AG09309 (cell line): ENCODE measurements at places on chromosomes 7 and 10.

- DNase-seq, result no peak
These were observed 1110.6 kb downstream of the TYW1 start for GRCh38 chr7:68107261-68107660.

DNA sequence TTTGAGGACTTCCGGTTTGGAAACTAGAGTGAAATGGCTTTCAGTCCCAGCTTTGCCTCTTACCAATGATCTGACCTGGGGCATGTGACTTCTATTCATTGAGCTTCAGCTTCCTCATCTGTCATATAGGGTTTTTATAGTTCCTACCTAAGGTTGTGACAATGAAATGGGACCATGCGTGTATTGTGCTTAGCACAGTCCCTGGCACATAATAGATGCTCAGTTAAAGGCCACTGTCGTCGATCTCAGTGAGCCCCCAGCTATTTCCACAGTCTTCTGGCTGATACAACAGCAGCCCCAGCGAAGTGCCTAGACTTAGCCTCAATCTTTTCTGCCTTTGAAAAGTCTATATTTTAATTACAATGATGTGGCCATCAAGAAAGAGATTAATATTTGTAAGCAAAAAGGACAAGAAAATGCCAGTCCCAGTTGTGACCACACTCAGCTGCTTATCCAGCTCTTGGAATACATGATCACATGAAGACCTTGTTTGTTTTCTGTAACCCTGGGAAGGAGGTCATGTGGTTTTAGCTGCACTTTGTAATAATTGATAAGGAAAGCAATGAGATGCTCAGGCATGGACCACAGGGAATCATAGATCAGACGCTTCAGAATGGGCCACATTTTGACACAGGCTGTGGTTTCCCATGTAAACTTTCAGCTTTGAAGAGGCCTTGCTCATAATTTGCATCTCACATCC is 44.6 kb downstream of the VWA2 start:
- DNase-seq, result no peak

- DNase-seq, result no peak
These were observed 4.9 kb upstream of the KAT6B start for GRCh38 chr10:74821501-74821900.

DNA sequence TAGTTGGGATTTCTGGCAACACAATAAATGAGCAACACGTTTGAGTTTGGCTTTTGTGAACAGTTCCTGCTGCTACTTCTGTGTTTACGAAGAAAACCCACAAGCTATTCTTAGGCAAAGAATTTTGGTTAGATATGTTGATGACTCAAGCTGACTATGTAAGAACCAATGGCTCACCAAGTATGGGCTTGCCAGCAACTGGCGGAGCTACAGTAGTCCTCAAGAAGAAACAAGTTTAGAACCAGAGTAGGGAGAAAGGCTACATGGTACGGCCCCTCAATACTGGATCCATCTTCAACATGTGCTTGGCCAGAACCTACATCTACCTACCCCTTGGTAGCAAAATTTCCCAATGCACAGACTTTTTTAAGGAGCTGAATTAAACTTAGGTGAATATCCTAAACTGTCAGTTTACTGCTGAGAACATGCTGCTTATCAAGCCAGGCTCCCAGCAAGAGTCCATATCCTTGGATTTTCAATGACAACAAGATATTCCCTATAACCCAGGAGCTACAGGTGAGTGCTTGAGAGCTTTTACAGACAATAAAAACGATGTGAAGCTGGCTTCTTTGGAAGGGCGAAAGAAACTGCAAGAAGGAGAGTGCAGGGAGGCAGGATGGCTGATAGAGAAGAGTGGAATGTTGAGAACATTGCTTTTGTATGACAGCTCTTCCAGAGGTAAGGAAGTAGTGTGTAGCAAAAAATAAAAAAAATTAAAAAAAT is 74.3 kb upstream of the ASAH2 start:
- DNase-seq, result peak; percentile 91

DNA sequence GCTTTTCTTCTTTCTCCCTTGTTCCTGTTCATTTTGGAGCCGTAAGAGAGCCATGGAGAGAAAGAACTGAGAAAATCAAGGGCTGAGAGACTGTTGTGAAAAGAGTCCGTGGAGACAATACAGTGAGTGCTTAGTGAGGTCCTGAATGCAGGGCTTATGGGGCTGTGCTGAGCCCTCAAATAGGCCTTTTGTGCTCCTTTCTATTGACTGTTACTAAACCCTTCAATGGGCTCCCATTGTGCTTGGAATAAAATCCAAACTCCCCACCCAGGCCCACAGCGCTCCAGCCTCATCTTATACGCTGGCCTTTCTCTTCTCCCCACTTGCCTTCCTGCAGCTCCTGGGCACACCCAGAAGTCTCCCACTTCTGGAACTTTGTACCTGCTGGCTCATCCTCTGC is 243.1 kb upstream of the HABP2 start:
- DNase-seq, result no peak

GRCh38 chr10:100151723-100152300 is 34.0 kb downstream of the ERLIN1 start:
- DNase-seq, result no peak

DNA sequence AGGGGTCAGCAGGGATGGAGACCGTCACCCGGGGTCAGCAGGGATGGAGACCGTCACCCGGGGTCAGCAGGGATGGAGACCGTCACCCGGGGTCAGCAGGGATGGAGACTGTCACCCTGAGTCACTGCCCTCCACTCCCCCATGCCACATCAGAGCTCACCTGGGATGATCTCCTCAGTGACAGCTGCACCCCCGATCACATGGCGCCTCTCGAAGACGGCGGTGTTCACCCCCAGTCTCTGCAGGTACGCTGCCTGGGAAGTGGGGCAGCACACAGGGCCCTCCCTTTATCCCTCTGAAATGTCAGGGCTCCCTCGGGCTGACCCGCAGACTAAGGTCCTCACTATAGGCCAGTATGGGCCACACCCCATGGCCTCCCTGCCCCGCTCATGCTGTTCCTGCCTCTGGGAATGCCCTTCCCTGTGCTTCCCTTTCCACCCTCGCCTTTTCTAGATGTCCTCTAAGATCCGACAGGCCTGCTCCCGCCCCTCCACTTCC is 7.2 kb downstream of the PYROXD2 start:
- no peak for DNase-seq

DNA sequence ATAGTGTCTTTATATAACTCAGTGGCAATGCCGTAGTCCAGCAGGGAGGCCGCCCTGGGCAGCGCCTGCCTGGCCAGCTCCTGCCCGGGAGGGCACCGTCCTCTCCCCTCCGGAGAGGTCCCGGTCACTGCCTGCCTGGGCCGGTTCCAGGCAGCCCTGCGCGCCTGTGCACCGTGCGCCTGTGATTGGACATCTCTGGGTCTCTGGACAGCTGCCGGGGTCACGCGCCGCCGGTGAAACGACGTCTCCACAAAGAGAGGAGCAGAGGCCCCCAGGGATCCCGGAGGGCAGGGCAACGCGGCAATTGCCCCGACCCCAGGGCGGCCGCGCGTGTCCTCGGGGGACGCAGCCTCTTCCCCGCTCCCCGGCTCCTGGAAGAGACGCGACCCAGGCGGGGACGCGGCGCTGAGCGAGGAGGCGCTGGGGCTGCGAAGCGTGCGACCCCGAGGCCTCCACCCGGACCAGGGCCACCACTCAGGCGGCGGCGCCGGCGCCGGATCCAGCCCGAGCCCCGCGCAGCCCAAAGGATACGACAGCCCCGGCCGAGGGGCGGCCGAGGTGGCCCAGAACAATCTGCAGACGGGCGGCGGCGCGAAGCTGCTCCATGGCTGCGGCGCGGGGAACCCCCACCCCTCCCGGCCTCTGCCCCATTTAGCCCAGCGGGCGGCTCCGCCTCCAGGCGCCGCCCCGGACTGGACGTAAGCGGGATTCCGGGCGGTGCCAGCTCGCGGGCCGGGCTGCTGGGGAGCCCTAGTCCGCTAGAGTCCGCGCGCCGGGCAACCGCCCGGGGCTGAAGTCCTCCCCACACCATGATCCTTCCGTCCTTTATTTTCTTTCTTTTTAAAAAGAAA is at the start of gene PHYH:
Gene PHYH, minus strand, starts transcription at position 628 of the 851 bp plus-strand sequence. Its CDS starts 22 bp downstream, at position 606.
- peak; percentile 43 for DNase-seq

GRCh38 chr10:132300582-132300981 is 7.2 kb downstream of the STK32C start:
- no peak for DNase-seq

GRCh38 chr10:116385994-116386809 is 41.4 kb upstream of the PNLIPRP3 start:
- peak; percentile 7 for DNase-seq

- DNase-seq, result no peak
These were observed 9.1 kb upstream of the MCM10 start for GRCh38 chr10:13152296-13152695.

DNA sequence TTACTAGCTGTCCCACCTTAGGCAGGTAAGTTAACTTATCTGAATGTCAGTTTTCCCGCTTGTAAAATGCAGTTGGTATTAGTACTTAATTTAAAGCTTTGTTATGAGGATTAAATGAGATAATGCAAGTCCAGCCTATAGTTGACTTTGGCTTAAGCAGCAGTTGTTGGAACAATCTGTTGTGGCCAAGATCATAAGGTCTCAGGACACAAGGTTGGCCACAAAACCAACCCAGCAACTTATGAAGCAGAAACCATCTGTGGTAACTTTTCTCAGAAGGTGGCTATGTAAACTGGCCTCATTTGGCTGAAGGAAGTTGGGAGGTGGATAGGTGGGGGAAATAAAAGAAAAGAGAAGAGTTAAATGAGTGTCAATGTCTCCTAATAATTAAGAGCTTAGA is 29.4 kb downstream of the ENTPD1 start:
- DNase-seq, result no peak

DNA sequence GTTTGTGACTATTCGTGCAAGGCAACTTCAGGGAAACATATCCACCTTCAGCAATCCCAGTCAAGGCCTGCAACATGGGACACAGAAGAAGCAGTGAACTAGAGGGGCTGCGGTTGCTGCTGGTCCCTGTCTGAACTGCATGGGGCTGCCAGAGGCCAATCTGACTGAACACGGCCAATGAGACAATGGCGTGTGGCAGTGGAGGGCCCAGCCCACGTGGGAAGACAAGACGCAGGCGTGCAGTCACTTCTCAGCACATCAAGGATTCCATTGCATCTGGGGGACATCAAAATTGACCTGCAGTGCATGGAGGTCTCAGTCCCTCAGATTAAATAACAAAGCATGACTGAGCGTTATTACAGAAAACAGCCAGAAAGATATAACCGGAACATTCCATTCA is 215.9 kb downstream of the HECW1 start:
- no peak for DNase-seq

DNA sequence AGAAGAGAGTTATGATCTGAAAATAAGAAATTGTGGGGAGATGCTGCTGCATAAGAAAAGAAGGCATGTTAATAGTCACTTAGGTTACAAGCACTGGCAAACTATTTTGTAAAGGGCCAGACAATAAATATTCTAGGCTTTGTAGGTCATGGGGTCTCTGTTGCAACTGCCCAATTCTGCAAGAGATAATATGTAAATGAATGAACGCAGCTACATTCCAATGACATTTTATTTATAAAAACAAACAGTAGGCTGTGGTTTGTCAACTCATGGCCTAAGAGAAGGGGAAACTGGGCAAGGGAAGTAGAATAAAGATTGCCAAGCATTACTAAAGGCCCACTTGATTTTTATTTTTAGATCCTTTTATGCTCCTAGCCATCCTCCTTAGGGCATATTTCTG is 133.1 kb downstream of the RAPGEF5 start:
- DNase-seq, result no peak

DNA sequence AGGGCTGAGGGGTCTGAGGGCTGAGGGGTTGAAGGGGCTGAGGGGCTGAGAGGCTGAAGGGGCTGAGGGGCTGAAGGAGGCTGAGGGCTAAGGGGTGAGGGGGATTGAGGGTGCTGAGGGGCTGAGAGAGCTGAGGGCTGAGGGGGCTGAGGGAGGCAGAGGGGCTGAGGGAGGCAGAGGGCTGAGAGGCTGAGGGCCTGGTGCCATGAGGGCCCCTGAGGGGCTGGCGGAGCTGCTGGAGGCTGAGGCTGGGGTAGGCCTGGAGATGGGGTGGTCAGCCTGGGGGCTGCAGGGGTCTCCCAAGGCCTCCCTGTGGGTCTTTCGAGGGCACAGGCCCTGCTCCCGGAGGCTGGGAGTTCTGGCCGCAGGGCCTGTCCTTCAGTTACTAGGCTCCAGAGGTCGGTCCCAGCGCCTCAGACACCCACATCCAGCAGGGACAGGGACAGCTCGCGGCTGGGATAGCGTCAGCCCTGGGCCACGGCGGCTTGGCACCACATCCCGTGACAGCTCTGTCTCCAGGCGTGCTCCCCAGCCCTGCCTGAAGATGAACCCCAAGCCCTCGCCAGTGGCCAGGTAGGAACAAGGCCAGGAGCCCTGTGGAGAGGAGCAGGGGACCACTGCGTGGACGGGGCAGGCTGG is 16.9 kb downstream of the MYO1G start:
- DNase-seq, result no peak

GRCh38 chr7:135601182-135601581 is 43.5 kb downstream of the NUP205 start:
- DNase-seq, result peak; percentile 4

DNA sequence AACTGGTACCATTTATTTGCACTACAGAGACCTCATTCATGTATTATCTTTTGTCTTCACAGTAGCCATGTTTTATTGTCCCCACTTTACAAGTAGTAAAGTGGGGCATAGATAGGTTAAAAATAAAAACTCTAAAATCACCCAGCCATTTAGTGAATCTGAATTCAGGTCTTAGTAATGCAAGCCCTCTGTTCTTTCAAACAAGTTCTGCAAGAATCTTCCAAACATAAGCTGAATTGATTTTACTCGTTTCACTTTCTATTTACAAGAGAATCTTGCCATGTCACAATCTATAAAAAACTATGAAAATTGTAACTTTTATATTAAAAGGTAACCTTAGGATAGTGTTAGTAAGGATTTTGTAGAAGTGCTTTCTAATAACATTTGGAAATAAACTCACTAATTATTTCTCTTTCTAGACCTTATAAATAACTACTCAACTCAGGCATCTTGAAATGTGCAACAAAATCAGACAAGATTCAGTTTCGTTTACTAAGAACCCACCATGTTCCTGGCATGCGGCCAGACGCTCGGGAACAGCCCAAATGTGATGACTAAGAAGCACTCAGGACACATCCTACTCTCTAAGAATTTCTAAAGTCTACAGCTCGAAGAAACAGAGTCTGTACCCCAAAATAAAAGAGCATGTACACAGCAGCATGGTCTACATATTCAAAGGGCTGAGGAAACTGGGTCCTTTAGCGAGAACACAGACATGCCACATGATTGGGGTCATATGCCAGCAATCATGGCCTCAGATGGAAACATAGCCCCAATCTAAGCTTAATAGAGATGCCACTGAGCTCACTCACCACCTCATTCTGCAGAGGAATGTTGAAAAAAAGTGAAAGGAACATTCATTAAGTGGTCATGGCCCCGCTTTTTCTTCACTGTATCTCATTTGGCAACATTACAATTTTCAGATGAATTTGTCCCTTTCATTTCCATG is 167.6 kb downstream of the AMPH start:
- peak; percentile 28 for DNase-seq
